Activated CD8-positive, alpha-beta memory T cell treated with anti-CD3 and anti-CD28 coated beads for 24 hours (primary cell): ENCODE measurements at places on chromosomes 13 and 19.
A peak's percentile ranks its signal among the peaks of the same experiment; 100 is the strongest.

DNA sequence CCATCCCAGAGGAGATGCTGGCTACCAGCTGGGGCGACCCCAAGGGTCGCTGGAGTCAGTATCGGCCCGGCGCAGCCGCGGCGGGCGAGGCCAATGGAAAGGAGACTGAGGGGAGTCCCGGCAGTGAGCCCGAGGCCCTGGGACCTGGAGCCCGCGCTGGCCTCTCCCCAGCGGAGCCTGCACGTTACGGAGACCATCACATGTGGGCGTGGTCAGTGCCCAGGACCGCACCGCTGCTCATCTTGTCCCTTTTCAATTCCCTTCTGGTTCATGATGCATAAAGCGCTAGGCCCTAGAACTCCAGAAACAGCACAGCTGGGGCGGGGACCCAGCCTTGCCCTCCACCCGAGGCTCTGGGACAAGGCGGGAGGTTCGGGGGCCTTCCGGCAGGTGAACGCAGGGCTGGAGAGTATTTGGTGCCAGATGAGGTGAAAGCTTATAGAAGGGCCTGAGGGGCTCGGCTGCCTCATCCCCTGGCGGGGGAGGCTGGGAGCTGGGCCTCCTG lies 8.0 kb downstream of the C19orf25 start:
- no peak for DNase-seq

GRCh38 chr19:35052599-35053190 lies 11.2 kb downstream of the HPN start:
- no peak for DNase-seq

DNA sequence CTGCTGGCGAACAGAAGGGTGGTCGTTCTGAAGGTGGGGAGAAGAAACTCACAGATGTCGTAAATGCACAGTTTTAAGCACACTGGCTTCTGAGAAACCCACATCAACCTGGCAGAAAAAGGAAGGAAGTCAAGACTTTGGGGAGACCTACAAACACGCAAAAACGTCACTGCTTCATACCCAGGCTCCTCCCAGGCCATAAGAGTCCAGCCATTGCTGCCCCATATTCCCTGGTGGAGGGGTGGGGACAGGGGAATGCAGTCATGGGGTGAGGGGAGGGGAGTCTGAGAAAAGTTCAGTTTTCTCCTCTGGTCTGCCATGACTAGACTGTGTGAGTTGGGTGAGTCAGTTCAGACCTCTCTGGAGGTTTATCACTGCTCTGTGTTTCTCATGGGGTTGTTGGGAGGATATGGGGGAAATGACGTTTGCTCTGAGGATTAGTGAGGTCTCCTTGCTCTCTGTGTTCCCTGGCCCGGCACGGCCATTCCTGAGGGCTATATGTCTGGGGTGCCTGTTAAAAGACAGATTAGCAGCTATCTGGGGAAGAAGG lies 139.0 kb downstream of the FLT1 start:
- DNase-seq, result peak; percentile 60

GRCh38 chr19:14113762-14114414 lies 3.7 kb downstream of the PRKACA start:
- peak; percentile 74 for DNase-seq

- DNase-seq, result peak; percentile 74
Observed at GRCh38 chr19:6065685-6066374, 44.5 kb downstream of the RFX2 start.

DNA sequence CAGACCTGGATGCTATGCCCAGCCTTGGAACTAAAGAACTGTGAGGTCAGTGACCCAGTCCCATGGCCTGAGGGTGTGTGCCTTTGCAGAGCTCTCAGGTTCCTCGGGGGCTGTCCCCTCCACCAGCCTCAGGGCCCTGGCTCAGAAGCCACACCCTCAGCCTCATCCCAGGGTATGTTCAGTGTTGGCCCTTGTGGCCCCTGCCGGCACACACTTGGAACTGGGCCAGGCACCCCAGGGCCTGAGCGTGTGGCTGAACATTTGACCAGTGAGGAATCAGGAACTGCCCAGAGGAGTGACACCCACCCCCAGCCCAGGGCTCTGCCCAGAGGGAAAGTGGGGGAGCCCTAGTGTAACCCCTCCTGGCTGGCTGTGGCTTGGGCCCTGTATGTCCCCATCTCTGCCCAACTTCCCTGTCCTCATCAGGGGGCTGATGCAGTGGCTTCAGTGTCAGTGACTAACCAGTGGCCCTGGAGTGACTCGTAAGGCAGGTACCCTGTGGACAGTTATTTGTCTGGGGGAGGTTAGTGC lies 10.0 kb downstream of the NKPD1 start:
- no peak for DNase-seq

DNA sequence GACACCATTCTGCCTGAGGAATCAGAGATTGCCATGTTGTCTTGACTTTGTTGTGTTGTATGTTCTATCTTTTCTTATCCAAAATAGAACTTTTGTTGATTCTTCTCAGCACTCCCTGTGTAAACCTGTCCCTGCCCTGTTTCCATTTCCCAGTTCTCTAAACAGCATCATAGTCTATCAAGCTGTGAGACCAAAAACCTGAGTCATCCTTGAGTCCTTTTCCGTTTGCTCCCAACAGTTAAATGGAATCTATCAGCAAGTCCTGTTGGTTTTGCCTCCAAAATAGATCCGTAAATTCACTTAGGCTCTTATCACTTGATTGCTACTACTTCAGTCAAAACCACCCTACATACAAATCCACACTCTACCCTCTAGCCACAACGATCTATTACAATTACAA lies 667.1 kb downstream of the PCDH9 start:
- no peak for DNase-seq

DNA sequence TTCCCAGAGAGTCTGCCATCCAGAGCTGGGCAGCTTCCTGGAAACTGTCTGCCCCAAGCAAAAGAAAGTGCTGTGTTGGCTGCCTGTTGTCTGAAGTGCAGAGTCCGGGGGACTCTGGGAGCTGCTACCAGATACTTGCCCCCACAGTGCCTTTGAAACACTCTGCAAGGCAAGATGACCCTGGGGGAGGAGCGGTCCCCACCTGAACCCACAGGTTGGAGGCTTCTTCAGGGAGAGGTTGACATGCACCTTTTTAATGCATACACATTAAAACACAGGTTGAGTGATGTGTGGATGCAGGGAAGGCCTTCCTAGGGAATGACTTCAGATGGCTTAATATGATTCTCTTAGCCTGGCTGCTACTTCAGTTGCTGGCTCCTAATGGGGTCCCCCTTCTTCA lies 479.5 kb downstream of the ZNF536 start:
- no peak for DNase-seq

DNA sequence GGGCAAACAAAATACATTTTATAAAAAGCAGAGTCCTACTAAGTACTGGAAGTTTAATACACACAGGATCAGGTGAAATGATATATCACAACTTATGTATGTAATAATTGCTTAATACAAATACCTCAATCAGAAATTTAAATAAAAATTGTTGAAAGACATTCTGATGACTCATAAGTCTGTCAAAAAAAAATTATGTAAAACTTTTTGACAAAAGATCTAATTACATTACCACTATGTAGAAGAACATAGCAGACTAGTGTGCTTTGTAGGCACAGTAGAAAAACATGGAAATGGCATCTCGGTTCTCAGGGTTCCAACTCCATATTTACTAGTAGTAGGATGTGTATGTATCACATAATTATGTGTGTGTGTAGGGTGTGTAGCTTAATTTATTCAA lies 156.2 kb downstream of the DNAJC3 start:
- no peak for DNase-seq

DNA sequence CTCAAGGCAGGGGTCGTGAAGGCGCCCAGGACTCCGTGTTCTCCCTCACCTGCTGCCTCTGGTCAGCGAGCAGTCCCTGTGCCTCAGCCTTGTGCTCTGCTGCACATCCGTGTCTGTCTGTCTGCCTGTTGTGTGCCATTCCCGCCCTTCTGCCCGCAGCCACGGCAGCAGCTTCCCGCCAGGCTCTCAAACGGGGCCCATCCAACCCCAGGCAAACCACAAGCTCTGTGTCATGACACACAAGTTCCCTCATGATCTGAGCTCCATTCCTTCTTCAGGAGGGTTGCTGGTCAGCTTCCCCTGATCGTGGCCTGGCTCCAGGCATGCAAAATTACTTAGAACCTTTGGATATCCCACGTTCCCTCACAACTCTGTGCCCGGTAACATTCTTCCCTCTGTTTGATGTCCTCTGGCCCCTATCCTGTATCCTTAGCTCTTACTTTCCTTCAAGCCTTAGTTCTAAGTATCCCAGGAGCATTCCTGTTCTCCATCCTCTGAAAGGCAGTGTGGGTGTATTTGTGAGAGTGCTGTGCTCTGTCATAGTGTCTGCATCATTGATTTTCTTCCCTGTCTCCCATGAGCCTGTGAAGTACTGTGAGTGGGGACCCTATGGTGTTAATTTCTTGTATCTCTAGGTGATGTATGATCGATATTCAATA lies 3.2 kb downstream of the GPR183 start:
- DNase-seq, result no peak

DNA sequence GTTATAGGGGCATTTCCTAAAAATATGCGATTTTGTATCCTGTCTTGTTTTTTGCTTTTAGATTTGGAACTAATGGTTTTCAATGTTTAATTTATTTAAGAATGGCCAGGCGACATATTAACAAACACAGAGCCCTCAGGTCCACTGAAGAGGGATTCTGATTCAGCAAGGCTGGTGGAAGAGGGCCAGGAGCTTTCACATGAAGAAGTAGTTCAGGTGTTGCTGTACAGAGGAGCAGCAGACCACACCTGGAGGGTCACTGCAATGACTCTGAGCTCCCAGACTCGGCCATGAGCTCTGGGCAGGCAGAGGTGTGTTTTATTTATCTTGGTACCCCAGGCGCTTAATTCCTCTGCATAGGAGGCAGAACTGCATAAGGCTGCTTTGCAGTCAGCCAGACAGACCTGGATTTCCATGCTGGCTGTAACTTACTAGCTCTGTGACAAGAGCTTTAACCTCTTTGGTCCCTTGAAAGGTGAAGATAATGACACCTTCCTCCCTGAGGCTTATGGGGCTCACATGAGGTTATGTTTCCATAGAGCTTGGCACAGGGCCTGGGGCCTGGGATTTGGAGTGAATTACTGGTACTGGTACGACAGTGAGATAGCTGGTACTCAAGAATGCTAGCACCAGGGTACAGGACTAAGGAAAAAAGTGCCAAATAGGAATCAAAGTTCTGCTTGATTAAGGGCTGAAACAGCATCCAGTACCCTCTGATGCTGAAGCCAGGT lies 184.7 kb downstream of the OXGR1 start:
- DNase-seq, result no peak

- DNase-seq, result no peak
Observed at GRCh38 chr19:16659464-16659831, 496 bp downstream of the SMIM7 start.

DNA sequence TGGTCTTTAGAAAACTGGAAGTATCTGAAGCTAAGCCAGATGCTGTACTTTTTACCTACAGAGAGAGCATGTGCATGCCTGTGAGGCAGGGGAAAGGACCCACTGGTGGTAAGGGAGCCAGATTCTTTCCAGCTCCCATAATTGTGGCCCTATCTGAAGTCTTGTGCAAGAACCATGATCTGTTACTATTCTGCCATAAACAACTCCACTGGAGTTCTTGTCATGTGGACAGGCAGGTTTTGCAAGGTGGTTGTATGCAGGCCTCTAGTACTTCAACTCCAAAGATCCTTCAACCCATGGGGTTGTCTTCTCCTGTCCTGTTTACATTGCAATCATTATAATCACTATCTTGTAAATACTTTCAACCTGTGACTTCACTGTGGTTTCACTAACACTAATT lies 14.1 kb downstream of the PROSER1 start:
- no peak for DNase-seq

- no peak for DNase-seq
Observed at GRCh38 chr13:106241974-106242953, 293.2 kb downstream of the EFNB2 start.

DNA sequence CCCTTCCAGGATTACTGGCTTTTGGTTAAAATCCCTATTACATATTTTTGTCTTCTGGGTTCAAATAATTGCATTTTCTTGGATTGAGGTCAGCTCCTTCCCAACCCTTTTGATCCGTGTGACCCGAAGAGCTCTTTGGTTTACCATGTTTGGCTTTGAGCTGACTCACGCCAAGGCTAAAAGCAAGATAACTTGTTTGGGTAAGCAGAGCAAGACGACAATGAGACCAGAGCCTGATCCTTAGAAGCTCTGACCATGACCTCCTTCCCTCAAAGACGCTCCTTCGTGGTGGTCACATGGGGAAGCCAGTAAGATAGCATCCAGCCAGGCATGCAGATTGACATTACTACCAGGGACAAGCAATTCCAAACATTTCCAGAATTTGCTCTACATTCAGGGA lies 153.8 kb downstream of the DCT start:
- no peak for DNase-seq

- DNase-seq, result no peak
Observed at GRCh38 chr13:42064259-42064658, 15.8 kb downstream of the DGKH start.

DNA sequence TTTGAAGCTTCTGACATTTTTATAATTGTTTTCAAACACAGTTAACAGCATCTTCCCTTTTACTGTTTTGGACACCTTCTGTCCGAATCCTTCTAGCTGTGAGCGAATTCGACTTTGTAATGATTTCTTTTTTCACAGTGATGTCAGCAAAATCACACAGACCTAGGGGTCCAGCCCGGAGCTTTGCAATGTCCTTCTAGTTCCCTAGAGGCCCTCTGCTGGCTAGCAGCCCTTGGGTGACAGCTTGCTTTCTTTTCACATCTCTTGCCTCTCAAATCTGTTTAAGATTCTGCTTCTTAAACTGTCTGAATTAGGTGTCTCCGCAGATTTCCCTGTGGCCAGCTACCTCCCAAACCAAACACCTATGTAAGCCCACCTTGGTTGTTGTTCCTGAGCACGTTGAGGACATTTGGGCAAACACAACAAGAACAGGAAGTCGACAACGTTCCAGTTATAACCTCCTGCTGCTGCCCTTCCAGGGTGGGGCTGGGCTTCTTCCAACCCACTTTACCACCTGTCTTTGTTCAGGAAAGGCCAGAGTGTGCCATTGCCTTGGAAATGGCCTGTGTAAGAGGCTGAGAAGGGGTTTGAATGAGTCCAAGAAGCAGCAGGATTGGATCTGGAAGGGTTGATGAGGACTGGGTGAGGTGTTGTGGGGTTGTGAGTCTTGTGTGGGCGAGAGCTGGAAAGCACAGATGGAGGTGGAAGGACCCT lies 123.1 kb downstream of the ATP8A2 start:
- DNase-seq, result no peak

GRCh38 chr13:105412171-105412570 lies 1123.3 kb downstream of the EFNB2 start:
- no peak for DNase-seq

GRCh38 chr19:50640368-50640767 lies 687 bp upstream of the SYT3 start:
- DNase-seq, result no peak

GRCh38 chr13:76503291-76503690 lies 382.9 kb downstream of the KCTD12 start:
- no peak for DNase-seq

GRCh38 chr19:2043961-2044708 lies 6.9 kb downstream of the MKNK2 start:
- DNase-seq, result peak; percentile 57

- no peak for DNase-seq
Observed at GRCh38 chr19:52603558-52604207, 33.6 kb downstream of the ZNF701 start.

GRCh38 chr13:99374169-99374991 lies 67.2 kb upstream of the GPR183 start:
- DNase-seq, result peak; percentile 57
